ENCODE measurements at places on chromosomes 3 and 15.
A peak's percentile ranks its signal among the peaks of the same experiment; 100 is the strongest.

DNA sequence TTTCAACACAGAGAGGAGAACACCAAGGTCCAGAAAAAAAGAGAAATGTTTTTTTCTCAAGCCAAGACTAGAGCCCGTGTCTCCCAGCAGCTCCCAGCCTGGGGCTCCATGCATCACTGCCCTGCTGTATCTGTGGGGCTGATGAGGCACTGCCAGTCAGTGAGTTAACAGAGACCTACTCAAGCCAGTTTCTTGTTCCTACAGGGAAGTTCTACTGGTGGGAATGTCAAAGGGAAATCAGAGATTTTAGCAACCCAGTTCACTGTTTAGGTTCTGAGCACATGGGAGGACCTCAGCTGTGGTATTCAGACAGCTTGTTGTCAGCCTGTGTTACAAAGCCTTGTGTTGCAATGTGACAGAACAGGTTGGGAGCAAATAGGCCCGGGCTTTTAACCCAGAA is 234.3 kb downstream of the TLE3 start:
- DNase-seq = no peak

DNA sequence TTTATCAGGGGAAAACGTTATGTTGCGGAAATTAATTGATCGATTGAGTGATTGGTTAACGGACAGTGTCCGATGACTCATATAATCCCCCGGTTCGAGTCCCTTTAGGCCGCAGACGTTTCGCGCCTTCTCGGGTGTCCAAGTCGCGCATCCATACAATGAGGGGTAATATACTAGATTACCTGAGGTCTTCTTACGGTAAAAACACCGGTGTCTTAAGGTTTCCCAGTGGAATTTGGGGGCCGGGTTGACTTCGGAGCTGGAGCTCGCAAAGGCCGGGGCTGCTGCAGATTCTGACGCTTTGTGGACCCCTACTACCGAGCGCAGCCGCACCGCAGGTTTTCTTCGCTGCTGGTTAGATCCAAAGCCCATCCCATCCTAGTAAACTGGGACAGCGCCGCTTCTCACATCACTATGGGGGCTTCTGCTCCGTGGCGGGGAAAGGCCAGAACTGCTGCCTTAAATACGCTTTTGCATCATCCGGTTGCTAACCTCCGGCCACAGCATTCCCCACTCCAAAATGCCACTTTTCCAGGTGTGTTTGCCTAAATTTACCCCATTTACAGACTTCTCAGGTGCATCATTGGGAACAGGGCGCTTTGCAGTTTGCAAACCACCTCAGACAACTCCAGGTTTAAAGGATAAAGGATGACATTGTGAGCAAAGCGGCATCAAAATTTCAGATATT is 858 bp upstream of the SACM1L start:
- DNase-seq = peak; percentile 38

DNA sequence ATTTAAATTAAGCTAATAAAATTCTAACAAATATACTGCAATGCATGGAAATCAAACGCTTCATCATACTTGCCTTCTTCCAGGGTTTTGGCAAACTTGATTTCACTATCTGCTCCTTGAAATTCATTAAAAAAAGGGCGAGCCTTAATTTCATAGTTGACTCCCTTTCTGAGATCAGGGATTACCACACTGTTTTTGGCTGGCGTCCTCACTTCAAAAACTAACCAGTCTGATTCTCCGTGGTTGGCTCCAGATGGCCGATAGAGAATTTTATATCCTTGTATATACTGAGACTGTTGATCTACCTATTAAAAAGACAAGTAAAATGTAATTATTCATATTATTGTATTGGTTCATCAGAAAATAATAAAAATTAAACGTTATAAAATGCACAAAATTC is 1106.8 kb downstream of the ROBO1 start:
- no peak for DNase-seq

- DNase-seq = peak; percentile 23
Measured at GRCh38 chr3:60073942-60074341, 1024.1 kb upstream of the CFAP20DC start.

- no peak for DNase-seq
Measured at GRCh38 chr15:86432861-86433260, 353.2 kb downstream of the AGBL1 start.

GRCh38 chr3:128084675-128085021 is 32.4 kb downstream of the SEC61A1 start:
- DNase-seq = no peak

- DNase-seq = no peak
Measured at GRCh38 chr3:157417247-157417646, 19.4 kb upstream of the PTX3 start.

GRCh38 chr15:41025393-41025792 is 72.1 kb downstream of the CHAC1 start:
- no peak for DNase-seq

DNA sequence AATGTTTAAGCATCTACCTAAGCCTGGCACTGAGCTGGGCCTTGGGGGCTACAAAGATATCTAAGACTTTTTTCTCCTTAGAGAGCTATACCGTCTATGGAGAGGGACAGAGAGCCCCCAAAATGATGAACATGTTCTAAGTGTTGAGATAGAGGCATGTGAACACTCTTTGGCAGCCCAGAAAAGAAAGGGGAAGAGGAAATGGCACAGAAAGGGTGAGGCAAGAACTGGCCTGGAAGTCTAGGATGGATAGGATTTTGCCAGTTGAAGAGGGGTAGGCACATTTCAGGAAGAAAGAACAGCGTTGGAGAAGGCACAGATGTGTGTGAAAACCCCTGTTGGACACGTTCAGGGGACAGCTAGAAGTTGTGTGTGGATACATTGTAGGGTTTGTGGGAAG is 276.2 kb upstream of the LRRFIP2 start:
- DNase-seq = no peak

DNA sequence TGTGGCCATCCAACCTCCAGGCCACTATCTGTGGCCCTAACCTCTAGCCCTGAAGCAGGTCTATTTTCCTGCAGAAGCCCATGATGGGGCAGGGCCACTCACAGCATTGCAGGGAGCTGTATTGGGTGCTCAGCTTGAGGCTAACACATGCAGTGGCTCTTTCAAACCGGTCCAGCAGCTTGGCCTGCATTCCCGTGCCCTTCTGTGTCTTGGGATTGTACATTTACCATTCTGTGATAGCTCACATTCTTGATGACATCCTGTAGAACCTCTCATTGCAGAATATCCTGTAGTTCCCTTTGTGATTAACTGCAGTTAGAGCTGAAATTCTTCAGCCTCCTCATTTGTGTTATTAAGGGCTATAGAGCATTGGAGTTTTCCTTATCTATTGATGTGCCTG is 60.8 kb upstream of the ANKRD34C start:
- no peak for DNase-seq

DNA sequence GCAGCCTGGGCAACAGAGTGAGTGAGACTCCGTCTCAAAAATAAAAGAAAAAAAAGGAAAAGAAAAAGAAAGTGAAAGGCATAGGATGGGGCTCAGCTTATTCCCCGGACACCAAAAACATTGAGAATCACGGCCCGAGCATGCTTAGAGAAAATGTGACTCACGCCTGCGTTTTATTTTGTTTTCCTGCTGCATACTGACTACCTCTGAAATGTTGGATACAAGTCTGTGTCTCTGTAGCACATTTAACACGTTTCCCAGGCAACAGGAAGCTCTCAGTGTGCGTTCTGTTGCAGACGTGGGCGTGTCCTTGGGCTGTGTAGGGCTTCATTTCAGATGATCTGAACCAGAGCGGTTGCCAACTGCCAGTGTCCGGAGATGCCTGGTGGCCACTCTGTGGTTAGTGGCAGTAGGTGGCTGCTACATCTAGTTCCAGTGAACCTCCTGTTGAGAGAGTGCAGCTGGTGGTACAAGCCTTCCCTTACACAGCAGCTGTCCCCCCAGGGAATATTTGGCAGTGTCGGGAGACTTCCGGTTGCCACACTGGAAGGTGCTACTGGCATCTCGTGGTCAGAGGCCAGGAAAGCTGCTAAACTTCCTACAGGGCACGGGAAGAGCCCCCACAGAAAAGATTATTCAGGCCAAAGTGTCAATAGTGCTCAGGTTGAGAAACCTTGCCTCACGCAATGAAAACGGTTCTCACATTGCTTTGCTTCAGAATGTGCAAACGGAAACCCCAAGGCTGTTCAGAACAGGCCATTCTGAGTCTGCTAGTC is 3.0 kb downstream of the SLC51A start:
- peak; percentile 72 for DNase-seq

Data from activated CD4-positive, alpha-beta T cell treated with anti-CD3 and anti-CD28 coated beads for 48 hours (primary cell).